ENCODE measurements at places on chromosomes 1 and 21.

GRCh38 chr1:241542199-241542907, 10.2 kb downstream of the KMO start:
- DNase-seq: no peak
- H3K27me3 ChIP-seq: no peaks in the 10 kb centered on the region
- H3K4me3 ChIP-seq: no peak overlapping the region
- H3K4me1 ChIP-seq: no peaks in the 10 kb centered on the region
- no peak overlapping the region for H3K27ac ChIP-seq

DNA sequence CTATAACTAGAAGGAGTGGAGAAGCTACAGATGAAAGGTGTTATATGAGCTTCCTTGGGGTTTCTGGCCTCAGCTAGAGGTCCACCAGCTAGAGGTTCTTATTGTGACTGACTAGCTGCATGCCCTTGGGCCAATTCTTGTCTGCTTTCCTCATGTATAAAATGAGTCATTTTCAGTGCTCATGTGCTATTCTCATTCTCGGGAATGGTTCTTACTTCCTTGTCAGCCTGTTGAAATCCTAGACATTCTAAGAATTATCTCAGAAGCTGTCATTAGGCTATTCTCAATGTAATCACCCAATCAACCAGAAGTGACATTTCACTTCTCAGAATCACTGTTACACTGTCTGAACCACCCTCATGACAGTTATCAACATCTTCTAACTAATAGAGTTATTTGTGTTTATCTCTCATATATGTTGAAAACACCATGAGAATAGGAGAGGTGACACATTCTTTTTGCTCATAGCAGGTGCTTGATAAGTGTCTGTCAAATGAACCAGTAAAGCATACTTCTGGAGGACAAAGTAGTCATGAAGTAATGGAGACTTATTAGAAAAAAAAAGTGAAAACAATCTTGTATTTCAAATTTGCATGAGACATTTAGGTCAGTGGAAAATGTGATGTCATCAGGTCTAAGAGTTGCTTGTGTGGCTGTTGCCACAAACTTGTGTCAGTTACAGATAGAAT, 122.8 kb upstream of the IVNS1ABP start:
- no peaks in the 10 kb centered on the region for H3K27me3 ChIP-seq
- H3K36me3 ChIP-seq: no peaks in the 10 kb centered on the region
- no peak overlapping the region for H3K27ac ChIP-seq
- DNase-seq: no peak
- H3K4me1 ChIP-seq: peaks cover 12% of the 10 kb centered on the region
- no peak overlapping the region for H3K4me3 ChIP-seq

GRCh38 chr1:30081379-30082102, 641.8 kb downstream of the MATN1 start:
- peaks cover 7% of the 10 kb centered on the region for H3K4me1 ChIP-seq
- H3K4me3 ChIP-seq: no peak overlapping the region
- H3K27me3 ChIP-seq: no peaks in the 10 kb centered on the region
- no peak for DNase-seq

DNA sequence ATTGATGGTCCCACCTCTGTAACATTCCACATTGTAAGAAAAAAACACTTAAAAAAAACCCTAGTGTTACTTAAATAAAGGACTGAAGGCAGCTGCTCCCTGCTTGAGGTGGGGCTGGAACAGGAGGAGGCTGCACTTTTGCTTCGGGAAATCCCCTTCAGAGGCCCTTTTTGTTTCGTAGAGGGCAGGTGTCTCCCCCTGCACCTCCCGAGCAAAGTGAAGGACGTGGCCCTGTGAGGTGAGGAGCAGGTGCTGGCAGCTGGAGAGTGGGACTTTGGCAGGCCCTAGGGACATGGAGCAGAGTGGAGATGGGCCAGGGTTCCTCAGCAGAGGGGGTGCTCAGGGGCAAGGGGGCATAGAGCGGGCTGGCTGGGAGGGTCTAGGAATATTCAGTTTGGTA, 33.4 kb upstream of the WNT4 start:
- no peak for DNase-seq
- peaks cover 3% of the 10 kb centered on the region for H3K4me1 ChIP-seq
- H3K36me3 ChIP-seq: no peaks in the 10 kb centered on the region
- H3K4me3 ChIP-seq: no peak overlapping the region
- no peaks in the 10 kb centered on the region for H3K27me3 ChIP-seq
- H3K27ac ChIP-seq: no peak overlapping the region

GRCh38 chr1:246742396-246742795, 18.2 kb downstream of the SCCPDH start:
- H3K4me3 ChIP-seq: no peak overlapping the region
- no peaks in the 10 kb centered on the region for H3K27me3 ChIP-seq
- H3K27ac ChIP-seq: no peak overlapping the region
- no peaks in the 10 kb centered on the region for H3K4me1 ChIP-seq
- no peak for DNase-seq

GRCh38 chr21:45444385-45444784, 39.4 kb downstream of the COL18A1 start:
- H3K36me3 ChIP-seq: no peaks in the 10 kb centered on the region
- no peak overlapping the region for H3K4me3 ChIP-seq
- H3K27ac ChIP-seq: no peak overlapping the region
- peaks cover 35% of the 10 kb centered on the region for H3K4me1 ChIP-seq
- DNase-seq: no peak

DNA sequence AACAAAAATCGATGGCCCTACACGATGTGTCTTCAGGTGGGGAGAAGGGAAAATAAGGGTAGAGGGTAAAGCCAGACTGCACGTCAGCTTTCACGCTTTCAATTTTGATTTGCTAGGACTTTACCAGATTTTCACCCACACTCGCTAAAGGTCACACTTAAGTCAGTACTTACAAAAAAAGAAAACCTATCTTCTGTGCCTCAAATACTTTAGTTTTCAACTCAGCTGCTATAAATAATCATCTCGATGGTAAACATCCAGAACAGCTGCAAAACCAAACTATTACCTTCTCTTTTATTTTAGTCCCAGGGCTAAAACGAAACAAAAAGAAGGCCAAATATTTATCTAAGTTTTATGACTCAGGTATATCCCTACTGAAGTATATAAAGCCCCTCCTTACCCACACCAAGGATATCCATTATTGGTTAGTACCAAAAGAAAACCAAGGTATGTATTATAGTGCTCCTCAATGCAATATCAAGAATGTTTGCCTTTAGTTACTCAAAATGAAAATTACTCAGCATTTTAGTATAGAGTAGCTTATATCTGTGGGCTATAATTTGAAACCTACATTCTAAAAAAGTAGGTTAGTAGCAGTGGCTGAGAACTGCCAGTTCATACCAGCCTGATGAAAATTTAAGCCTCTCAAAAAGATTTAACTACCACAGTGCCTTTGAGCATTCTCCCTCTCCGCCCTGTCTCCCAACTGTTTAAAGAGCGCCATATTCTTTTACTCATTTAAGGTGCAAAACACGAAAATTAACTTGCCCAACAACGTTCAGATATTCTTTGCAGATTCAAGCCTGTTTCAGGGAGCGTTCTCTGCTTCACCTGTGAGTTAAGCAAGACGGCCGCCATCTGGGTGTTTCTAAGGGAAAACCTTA, 1.5 kb downstream of the CSDE1 start:
- peaks cover 64% of the 10 kb centered on the region for H3K4me1 ChIP-seq
- no peaks in the 10 kb centered on the region for H3K36me3 ChIP-seq
- no peak for DNase-seq

- H3K4me1 ChIP-seq: no peaks in the 10 kb centered on the region
- no peaks in the 10 kb centered on the region for H3K36me3 ChIP-seq
- no peak for DNase-seq
- H3K27ac ChIP-seq: no peak overlapping the region
- H3K4me3 ChIP-seq: no peak overlapping the region
Measured at GRCh38 chr21:23624281-23624680, 1983.0 kb downstream of the MRPL39 start.

- H3K4me1 ChIP-seq: peaks cover 24% of the 10 kb centered on the region
- H3K27me3 ChIP-seq: no peaks in the 10 kb centered on the region
- H3K36me3 ChIP-seq: no peaks in the 10 kb centered on the region
- H3K27ac ChIP-seq: no peak overlapping the region
Measured at GRCh38 chr1:204283711-204284651, 70.2 kb upstream of the GOLT1A start.

DNA sequence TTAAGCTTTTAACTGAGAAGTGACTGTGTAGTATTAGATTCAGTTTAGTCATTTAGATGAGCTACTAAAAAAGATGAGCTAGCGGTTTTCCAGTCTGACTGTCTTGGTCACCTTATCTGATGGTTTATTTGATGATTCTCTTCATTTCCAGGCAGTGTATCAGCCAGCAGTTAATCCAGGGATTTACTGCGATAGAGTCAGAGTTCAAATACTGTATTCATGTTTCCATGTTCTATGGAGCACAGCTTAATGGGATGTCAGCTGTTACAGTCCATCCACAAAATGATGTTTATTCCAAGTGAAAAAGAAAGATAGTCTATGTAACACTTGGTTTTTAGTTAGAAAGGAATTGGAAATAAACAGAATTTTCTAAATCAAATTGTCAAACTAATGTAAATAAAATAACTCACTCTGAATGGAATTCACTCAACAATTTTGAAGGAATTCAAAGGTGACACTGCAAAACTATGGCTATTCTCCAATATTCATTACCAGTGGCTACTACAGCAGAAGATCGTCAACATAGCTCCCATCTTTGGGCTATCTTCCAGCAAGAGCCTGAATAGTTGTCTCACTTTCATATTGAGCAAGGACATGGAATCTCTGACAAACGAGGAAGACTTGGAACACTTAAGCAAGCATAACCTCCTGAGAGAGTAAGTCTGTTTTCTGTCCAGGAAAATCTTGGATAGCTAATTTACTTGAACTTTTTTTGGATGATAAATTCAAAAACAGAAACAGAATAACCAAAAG, 54.6 kb upstream of the DPT start:
- no peaks in the 10 kb centered on the region for H3K4me1 ChIP-seq
- H3K36me3 ChIP-seq: no peaks in the 10 kb centered on the region
- H3K4me3 ChIP-seq: no peak overlapping the region
- no peaks in the 10 kb centered on the region for H3K27me3 ChIP-seq

DNA sequence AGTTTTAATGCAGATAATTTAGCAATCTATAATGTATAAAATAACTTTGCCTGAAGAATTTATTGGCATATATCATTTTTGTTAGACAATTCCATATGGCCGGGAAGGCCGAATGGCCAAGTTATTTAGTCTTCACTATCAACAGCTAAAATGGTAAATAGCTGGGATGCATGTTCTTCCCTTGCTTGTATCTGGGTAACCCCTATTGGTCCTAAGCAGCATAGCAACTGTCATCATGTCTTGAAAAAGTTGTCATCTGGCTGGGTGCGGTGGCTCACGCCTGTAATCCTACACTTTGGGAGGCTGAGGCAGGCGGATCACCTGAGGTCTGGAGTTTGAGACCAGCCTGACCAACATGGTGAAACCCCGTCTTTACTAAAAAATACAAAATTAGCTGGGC, 340.0 kb upstream of the DPYD start:
- H3K27me3 ChIP-seq: no peaks in the 10 kb centered on the region
- H3K4me3 ChIP-seq: no peak overlapping the region
- no peak overlapping the region for H3K27ac ChIP-seq
- H3K4me1 ChIP-seq: no peaks in the 10 kb centered on the region
- DNase-seq: no peak

- no peaks in the 10 kb centered on the region for H3K27me3 ChIP-seq
- no peak overlapping the region for H3K27ac ChIP-seq
- no peak for DNase-seq
- H3K4me3 ChIP-seq: no peak overlapping the region
- H3K4me1 ChIP-seq: no peaks in the 10 kb centered on the region
Measured at GRCh38 chr1:19165501-19165900, 44.6 kb downstream of the UBR4 start.

DNA sequence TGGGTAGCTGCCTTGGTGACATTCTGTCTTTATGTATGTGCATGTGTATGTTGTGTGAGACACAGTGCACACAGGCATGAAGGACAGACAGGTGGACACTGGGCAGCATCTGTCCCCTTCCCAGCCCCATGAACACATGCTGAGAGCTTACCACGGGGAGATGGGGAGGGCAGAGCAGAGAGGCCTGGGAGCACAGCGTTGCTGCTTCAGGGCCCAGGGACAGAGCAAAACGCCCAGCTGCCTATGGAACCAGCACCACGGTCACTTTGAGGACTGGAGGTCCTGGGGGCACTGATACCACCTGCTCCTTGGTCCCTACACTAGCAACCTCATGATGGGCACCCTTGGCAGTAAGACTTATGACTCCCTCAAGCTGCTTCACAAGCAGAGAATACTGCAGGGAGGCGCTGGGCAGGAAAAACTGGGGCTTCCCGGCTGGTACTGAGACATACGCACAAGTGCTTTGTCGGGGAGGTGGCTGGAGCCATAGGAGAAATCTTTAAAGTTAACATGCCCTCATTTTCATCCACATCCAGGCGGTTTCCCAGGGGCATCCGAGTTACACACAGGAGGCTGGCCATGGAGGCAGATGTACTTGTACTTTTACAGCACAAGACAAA, 40.3 kb downstream of the LMX1A start:
- peaks cover 3% of the 10 kb centered on the region for H3K27me3 ChIP-seq
- H3K36me3 ChIP-seq: no peaks in the 10 kb centered on the region
- no peak for DNase-seq
- H3K4me3 ChIP-seq: no peak overlapping the region
- H3K27ac ChIP-seq: no peak overlapping the region

DNA sequence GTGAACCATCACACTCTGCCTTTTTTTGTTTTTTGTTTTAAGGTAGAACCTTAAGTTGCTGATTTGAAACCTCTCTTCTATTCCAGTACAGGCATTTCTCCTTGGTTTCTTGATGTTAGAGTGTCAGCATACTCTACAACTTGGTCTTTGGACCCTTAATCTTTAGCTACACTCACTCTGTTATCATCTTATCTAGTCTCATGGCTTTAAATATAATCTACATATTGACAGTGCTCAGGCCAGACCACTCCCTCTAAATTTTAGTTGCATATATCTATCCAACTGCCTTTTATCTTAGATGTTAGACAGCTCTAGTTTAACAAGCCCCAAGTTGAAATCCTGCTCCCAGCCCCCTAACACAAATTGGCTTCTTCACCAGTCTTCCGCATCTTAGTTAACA, 22.1 kb downstream of the NME7 start:
- H3K36me3 ChIP-seq: no peaks in the 10 kb centered on the region
- no peak overlapping the region for H3K4me3 ChIP-seq
- no peaks in the 10 kb centered on the region for H3K27me3 ChIP-seq
- no peak overlapping the region for H3K27ac ChIP-seq

DNA sequence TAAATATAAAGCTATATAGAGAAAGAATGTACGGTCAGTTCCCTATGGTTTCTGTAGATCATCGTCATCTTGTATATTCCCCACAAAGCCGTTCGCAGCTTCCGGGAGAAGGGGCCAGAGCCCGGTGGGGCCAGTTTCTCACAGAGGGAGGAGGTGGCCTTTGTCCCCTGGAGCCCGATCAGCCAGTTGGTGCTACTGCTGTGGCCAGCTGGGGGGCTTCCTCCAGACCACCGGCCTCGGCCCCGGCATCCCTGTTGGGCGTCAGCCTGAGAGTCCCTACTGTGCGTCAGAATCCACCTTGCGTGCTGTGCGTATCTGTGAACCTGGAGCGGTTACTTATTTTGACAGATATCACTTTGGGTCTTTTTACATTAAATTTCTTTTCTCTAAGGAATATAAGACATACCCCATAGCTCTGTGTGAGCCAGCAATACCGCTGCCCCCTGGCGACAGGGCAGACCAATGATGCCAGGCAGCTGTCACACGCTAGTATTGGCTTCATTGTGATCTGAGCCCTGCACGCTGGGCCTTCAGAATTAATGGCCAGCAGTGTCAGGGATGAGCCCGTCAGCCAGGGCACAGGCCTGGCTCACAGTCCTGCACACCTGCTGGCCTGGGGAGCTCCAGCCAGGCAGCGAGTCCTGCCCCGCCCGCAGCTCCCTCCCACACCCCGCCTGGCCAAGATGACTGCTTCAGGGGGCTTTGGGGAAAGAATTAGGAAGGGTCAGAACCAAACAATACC, 145.9 kb downstream of the PGBD5 start:
- DNase-seq: no peak
- H3K4me1 ChIP-seq: no peaks in the 10 kb centered on the region
- H3K27me3 ChIP-seq: no peaks in the 10 kb centered on the region
- no peak overlapping the region for H3K27ac ChIP-seq
